Femur (tissue), 1 donor: ENCODE measurements at places on chromosomes 2 and 18.

- DNase-seq = no peak
Observed at GRCh38 chr2:168997794-168998193, 33.3 kb downstream of the ABCB11 start.

GRCh38 chr2:65751408-65751807, 319.0 kb upstream of the SPRED2 start:
- DNase-seq = no peak

DNA sequence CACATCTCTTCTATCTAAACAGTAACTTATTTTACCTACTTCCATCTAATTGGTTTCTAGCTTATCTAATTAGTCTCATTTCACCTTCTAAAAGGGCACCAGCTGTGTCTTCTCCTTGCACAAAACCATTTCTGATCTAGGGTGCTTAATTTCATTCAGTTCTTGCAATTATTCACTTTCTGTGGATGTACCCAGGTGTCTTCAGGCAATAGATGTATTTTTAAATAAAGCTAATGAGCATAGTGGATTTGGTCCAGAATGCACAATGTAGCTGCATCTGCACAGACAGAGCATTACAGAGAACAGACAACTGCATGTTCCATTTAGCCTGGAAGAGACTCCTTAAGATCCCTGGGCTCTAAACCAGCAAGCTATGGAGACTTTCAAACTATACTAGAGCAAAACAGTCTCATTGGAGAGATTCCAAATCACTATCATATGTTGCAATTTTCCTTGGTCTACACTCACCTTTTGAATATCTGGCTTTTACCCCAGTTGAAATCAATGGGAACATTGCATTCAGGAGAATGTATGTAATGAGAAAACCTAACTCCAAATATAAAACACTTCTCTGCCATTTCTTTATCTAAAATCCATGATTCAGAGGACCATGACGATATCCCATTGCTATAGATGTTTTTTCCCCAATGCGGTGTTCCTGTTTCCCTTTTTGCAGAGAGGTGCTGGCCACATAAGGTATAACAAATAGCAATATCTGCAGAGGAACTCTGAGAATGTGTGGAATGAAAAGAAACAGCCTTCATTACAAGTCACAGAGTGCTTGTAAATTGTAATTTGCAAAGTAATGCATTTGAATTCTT, 3.5 kb upstream of the RFX8 start:
- no peak for DNase-seq

- no peak for DNase-seq
Observed at GRCh38 chr2:43838560-43839267, at the start of the genes ABCG5 and ABCG8. ABCG5 (minus strand) TSS chr2:43838839; CDS start chr2:43838679, 160 bp downstream. ABCG8 (plus strand) TSS chr2:43838971; CDS start chr2:43839054, 83 bp downstream.
